ENCODE measurements at places on chromosomes 3 and 15. TPM values are rescaled to one million over a fixed set of nuclear protein-coding genes. Genes with fewer than 3 reads are reported as not detected.

DNA sequence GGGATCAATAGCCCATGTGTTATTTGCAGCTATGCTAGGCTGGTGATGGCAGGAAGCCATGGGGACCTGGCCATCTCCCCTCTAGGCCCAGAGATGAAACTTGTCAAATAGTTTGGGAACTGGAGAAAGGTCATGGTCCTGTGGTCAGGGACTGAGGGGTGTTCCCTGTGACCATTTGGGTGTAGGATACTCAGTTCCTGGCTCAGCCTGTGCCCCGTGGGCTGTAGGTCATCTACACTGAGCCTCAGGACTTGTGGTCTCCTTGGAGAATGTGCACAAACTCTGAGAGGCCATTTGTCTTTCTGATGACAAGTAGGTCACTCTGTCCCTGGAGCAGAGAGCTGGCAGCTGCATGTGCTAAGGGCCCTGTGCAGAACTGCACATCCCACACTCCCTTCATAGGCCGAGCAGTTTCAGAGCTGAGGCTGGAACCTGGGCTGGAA is 17.5 kb downstream of the GASK1A start:
- H3K36me3 ChIP-seq, result no peaks in the 10 kb centered on the region
- H3K4me1 ChIP-seq, result peaks cover 5% of the 10 kb centered on the region
- DNase-seq, result no peak
- H3K27me3 ChIP-seq, result no peaks in the 10 kb centered on the region
- no peak overlapping the region for H3K4me3 ChIP-seq

- H3K27me3 ChIP-seq, result no peaks in the 10 kb centered on the region
- no peak for DNase-seq
- H3K27ac ChIP-seq, result no peak overlapping the region
- peaks cover 5% of the 10 kb centered on the region for H3K4me1 ChIP-seq
- H3K4me3 ChIP-seq, result peak overlapping the region; percentile 45
Measured at GRCh38 chr3:10023587-10024310, 2.5 kb upstream of the FANCD2 start.

- no peak overlapping the region for H3K27ac ChIP-seq
- peaks cover 6% of the 10 kb centered on the region for H3K4me1 ChIP-seq
- no peaks in the 10 kb centered on the region for H3K27me3 ChIP-seq
- no peak for DNase-seq
- H3K36me3 ChIP-seq, result no peaks in the 10 kb centered on the region
Measured at GRCh38 chr15:72958634-72959033, 93.6 kb upstream of the NEO1 start.

DNA sequence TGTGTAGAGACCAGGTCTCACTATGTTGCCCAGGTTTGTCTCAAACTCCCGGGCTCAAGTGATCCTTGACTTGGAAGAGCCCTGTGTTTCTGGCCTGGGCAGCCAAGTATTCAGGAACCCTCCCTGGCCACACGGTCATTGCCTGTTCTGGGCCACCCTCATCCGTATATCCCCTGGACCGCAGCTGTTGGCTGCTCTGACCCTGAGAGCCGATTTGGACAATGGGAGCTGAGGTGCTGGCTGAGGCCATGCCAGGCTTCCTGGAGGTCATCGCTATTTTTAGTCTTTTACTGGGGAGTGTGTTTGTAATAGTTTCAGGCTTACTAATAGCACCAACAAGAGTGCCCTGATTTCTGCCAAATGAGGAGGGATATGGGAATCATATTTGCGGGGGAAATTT is 60.7 kb downstream of the ADAMTS7 start:
- peak overlapping the region; percentile 58 for H3K4me3 ChIP-seq
- H3K4me1 ChIP-seq, result peaks cover 9% of the 10 kb centered on the region
- H3K36me3 ChIP-seq, result no peaks in the 10 kb centered on the region
- peaks cover 4% of the 10 kb centered on the region for H3K27me3 ChIP-seq

- no peak for DNase-seq
- H3K27me3 ChIP-seq, result no peaks in the 10 kb centered on the region
- H3K36me3 ChIP-seq, result peaks cover 5% of the 10 kb centered on the region
Measured at GRCh38 chr3:57933602-57934001, 74.6 kb upstream of the FLNB start.

Gene MBD4
- 28.6 TPM for total RNA-seq

DNA sequence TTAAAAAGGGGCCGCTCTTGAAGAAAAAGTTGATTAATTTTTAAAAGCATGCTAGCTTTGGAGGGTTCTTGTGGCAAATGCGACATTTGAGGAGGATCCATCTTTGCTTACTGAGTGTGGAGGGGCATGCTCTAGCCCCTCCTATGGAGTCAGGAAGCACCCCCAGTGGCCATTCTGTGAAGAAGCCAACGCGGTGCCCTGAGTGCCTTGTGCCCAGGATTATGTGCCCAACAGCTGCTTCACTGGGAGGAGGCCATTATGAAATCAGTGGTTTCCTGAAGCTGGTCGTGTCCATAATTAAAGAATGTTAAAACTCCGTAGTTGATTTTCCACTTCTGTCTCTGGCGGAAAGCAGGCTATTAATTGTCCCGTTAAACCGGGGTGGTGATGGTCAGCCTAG is 69.1 kb upstream of the TNFAIP8L3 start:
- no peaks in the 10 kb centered on the region for H3K36me3 ChIP-seq
- DNase-seq, result no peak
- peaks cover 30% of the 10 kb centered on the region for H3K27me3 ChIP-seq

DNA sequence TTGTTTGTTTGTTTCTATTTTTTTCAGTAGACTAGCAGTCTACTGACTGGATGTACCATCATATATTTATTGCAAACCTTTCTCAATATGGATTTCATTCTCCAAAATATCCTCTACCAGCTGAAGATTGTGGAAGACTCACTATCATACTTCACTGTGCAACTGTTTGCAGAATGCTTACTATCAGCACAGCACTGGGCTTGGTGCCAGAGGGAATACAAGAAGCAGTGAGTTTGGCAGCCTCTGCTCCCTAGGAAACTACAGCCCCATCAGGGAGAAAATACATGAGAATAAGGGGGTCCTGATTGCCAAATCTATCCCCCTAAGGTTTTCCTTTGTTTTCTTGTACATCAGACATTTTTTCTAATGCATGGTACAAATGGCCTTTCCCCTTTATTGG is 27.5 kb downstream of the AQP9 start:
- peaks cover 11% of the 10 kb centered on the region for H3K4me1 ChIP-seq
- H3K4me3 ChIP-seq, result no peak overlapping the region
- H3K36me3 ChIP-seq, result no peaks in the 10 kb centered on the region

Gene CEMIP
- 16.4 TPM for total RNA-seq

DNA sequence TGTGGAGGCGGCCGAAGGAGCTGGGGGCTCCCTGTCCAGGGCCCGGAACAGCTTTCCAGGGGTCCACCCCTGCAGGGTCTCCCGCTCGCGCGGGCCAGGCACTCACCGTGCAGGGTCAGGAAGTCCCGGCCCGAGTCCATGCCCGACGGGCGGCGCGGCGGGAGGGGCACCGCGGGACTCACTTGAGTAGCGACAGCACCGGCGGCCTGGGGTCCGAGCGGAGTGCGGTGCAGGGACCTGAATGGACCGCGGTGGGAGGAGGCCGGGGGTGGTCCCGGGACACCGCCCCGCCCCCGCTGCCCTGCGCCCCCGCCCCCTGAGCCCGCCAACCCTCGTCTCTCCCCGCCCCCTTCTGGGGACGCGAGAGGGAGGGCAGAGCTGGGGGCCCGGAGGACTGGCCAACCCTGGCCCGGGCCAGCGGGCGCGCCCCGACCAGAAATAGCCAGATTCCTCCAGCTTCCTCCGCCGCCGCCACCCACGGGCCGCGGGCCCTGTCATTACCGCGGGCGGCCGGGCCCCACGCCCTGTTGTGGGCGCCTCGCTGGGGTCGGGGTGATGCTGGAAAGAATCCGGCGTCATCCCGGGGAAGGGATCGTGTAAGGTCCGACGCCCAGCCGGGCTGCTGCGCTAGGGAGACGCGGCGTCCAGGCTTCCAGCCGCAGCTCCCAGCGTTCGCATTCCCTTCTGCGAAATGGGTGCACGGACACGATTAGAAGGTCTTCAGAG is at the start of gene PLCD1:
Gene PLCD1 (minus strand): TSS at position 243 of the 726 bp plus-strand sequence. CDS start 103 bp downstream, at position 140.
- DNase-seq, result no peak
- peaks cover 16% of the 10 kb centered on the region for H3K4me1 ChIP-seq
- H3K27me3 ChIP-seq, result peaks cover 8% of the 10 kb centered on the region
- peak within 1 kb of the TSS; percentile 84 for H3K4me3 ChIP-seq
- H3K36me3 ChIP-seq, result no peaks in the 10 kb centered on the region

DNA sequence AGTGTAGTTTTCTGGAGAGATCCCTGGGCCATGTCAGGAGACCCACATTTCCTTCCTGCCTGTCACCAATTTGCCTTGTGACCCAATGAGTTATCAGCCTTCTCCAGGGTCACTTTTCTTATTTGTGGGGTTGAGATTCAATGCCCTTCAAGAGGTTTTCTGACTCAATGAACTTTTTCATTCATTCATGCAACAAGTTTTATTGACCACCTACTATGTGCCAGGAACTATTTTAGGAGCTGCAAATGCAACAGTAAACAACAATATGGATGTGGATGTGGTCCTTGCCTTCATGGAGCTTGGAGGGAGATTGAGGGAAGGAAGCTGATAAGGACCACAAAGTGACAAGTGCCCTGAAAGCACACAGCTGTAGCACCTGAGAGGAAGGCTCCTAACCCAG is 142.8 kb downstream of the OPA1 start:
- no peak overlapping the region for H3K4me3 ChIP-seq
- peaks cover 14% of the 10 kb centered on the region for H3K27me3 ChIP-seq

- H3K36me3 ChIP-seq, result no peaks in the 10 kb centered on the region
- H3K27ac ChIP-seq, result no peak overlapping the region
- no peak for DNase-seq
- H3K4me1 ChIP-seq, result peaks cover 16% of the 10 kb centered on the region
Measured at GRCh38 chr15:90203922-90204321, 2.8 kb downstream of the SEMA4B start.

Gene RHOV
- total RNA-seq, result 19.3 TPM

GRCh38 chr3:186814100-186814499 is 7.8 kb upstream of the RFC4 start:
- no peak for DNase-seq
- no peak overlapping the region for H3K27ac ChIP-seq
- H3K4me1 ChIP-seq, result no peaks in the 10 kb centered on the region

Gene ALG3
- 55.7 TPM for total RNA-seq

DNA sequence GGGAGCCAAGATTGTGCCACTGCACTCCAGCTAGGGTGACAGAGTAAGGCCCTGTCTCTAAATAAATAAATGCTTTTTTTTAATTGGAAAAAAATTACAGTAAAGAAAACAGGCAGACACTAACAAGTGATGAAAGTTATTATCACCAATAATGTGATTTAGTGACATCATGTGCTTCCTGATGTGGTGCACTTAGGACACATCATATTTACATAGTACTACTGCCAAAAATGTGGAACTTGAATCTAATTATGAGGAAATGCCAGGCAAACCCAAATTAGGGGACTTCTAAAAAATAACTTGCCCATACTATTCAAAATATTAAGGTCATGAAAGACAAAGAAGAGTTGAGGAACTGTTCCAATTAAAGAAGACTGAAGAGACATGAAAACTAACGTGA is 30.8 kb downstream of the MAP4 start:
- H3K4me3 ChIP-seq, result no peak overlapping the region
- DNase-seq, result no peak
- peaks cover 6% of the 10 kb centered on the region for H3K4me1 ChIP-seq
- no peak overlapping the region for H3K27ac ChIP-seq
- no peaks in the 10 kb centered on the region for H3K27me3 ChIP-seq

- peak overlapping the region; percentile 85 for H3K4me3 ChIP-seq
- peaks cover 26% of the 10 kb centered on the region for H3K4me1 ChIP-seq
- H3K36me3 ChIP-seq, result no peaks in the 10 kb centered on the region
- peaks cover 46% of the 10 kb centered on the region for H3K27me3 ChIP-seq
Measured at GRCh38 chr15:48643206-48643605, 2.3 kb downstream of the FBN1 start.

- peak overlapping the region; percentile 4 for H3K27ac ChIP-seq
- no peaks in the 10 kb centered on the region for H3K36me3 ChIP-seq
- peaks cover 5% of the 10 kb centered on the region for H3K4me1 ChIP-seq
- H3K4me3 ChIP-seq, result no peak overlapping the region
Measured at GRCh38 chr3:60652829-60653228, 598.4 kb downstream of the FHIT start.

Gene LRRIQ4
- total RNA-seq, result not detected

DNA sequence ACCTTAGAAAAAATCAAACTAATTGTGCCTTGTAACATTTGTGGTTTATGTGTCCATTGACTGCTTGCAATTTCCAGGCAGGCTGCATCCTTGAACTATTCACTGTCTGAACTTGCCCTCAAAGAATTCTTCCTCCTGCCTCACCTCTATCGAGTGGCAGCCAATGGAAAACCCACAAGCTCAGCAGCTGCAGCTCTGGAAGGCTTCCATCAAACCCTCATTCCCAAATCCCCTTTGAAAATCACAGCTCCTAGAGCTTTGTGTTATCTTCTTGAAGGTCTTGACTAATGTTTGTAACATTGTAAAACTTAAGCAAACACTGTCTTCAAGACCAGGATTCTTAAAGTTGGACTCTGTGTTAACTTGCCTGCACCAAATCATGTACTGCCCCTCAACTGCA is 81.1 kb downstream of the FILIP1L start:
- H3K27ac ChIP-seq, result no peak overlapping the region
- DNase-seq, result no peak
- peaks cover 14% of the 10 kb centered on the region for H3K4me1 ChIP-seq
- H3K4me3 ChIP-seq, result no peak overlapping the region
- no peaks in the 10 kb centered on the region for H3K27me3 ChIP-seq

Data from type B pancreatic cell (in vitro differentiated cells).